Osteoblast (primary cell): ENCODE measurements at places on chromosomes 11 and 22. TPM values are rescaled to one million over a fixed set of nuclear protein-coding genes. Genes with fewer than 3 reads are reported as not detected.

- H3K4me1 ChIP-seq = no peaks in the 10 kb centered on the region
- DNase-seq = no peak
- H3K36me3 ChIP-seq = peaks cover 72% of the 10 kb centered on the region
These were observed 8.8 kb downstream of the TTC38 start for GRCh38 chr22:46276563-46276962.

GRCh38 chr22:33853200-33854097, 66.8 kb downstream of the LARGE1 start:
- H3K4me1 ChIP-seq = peaks cover 15% of the 10 kb centered on the region
- peak overlapping the region; percentile 72 for H3K4me3 ChIP-seq
- DNase-seq = peak; percentile 95
- no peaks in the 10 kb centered on the region for H3K27me3 ChIP-seq

DNA sequence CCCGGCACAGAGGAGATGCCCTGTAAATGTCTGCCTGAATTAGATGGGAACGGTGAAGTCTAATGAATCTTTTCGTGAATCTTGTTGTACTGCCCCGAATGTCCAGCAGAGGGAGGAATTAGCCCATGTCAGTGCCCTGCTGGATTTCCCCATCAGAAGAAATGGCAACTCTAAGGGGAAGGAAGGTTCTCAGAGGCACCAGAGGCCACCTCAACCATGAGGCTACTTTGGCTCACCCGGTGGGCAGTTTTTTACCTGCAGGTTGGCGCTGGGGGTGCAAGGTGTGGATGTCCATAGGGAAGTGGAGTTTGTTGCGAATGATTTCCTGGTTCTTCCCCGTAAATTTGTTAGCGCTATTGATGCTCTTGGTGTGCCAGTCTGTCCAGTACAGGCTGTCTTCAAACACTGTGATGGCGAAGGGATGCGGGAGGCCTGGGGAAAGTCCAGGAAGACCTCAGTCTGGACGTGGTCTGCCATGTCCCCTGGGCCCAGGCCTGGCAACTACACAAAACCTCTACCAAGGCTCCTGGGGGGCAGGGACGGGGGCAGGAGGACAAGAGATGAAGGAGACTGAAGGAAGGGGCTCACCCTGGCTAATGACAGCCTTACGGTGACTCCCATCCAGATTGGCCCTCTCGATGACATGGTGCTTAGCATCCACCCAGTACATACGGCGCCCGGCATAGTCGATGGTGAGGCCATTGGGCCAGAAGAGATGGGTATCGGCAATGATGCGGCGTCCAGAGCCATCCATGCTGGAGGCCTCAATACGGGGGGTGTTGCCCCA, 28.5 kb downstream of the LRP4 start:
- H3K36me3 ChIP-seq = no peaks in the 10 kb centered on the region
- H3K4me3 ChIP-seq = no peak overlapping the region
- DNase-seq = peak; percentile 96

- peak overlapping the region; percentile 59 for H3K4me3 ChIP-seq
- peak; percentile 91 for DNase-seq
- peak overlapping the region; percentile 72 for H3K27ac ChIP-seq
- peaks cover 9% of the 10 kb centered on the region for H3K4me1 ChIP-seq
- peaks cover 36% of the 10 kb centered on the region for H3K36me3 ChIP-seq
These were observed 12.5 kb downstream of the L3MBTL2 start for GRCh38 chr22:41217553-41218157.

GRCh38 chr22:39368461-39368911, 18.7 kb downstream of the SYNGR1 start:
- peak; percentile 39 for DNase-seq
- no peak overlapping the region for H3K4me3 ChIP-seq
- H3K36me3 ChIP-seq = no peaks in the 10 kb centered on the region
- H3K27me3 ChIP-seq = no peaks in the 10 kb centered on the region
- H3K4me1 ChIP-seq = peaks cover 4% of the 10 kb centered on the region

DNA sequence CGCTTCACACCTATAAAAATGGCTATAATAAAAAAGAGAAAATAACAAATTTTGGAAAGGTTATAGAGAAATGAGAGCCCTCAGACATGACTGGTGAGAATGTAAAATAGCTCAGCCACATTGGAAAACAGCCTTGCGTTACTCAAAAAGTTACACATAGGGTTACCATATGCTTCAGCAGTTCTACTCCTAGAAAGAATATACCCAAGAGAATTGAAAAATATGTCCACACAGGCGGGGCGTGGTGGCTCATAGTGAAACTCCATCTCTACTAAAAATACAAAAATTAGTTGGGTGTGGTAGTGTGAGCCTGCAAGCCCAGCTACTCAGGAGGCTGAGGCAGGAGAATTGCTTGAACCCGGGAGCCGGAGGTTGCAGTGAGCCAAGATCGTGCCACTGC, 7.6 kb upstream of the JHY start:
- no peak for DNase-seq
- H3K27me3 ChIP-seq = peaks cover 9% of the 10 kb centered on the region
- H3K4me1 ChIP-seq = no peaks in the 10 kb centered on the region
- no peak overlapping the region for H3K4me3 ChIP-seq

- H3K36me3 ChIP-seq = no peaks in the 10 kb centered on the region
- H3K4me3 ChIP-seq = no peak overlapping the region
- no peak overlapping the region for H3K27ac ChIP-seq
These were observed 91.3 kb upstream of the KCNQ1OT1 start for GRCh38 chr11:2791139-2791520.

- H3K4me1 ChIP-seq = no peaks in the 10 kb centered on the region
- no peak overlapping the region for H3K4me3 ChIP-seq
- H3K27me3 ChIP-seq = no peaks in the 10 kb centered on the region
- no peak for DNase-seq
- H3K36me3 ChIP-seq = no peaks in the 10 kb centered on the region
These were observed 35.9 kb downstream of the MMP27 start for GRCh38 chr11:102669664-102670063.

GRCh38 chr22:27135031-27135981, 477.9 kb downstream of the MIAT start:
- no peak overlapping the region for H3K4me3 ChIP-seq
- peak overlapping the region; percentile 91 for H3K27ac ChIP-seq
- peaks cover 47% of the 10 kb centered on the region for H3K4me1 ChIP-seq
- DNase-seq = peak; percentile 91

DNA sequence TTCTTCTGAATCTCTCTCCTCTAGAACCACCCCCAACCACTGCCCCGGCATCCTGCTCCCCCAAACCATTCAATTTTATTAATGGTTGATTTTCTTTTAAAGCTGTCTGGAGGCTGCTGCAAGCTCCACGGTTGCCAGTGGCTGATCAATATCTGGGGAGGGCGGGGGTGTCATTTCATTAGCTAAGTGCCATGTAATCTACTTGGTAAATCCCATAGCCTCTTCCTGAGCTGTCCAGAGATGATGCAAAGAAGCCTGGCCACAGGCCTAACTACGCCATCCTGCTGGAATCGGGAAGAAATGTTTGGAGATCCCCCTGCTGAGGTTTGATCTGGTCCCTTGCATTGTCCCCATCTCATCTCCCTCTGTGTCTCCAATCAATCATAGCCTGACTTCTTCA, 440.1 kb downstream of the MIAT start:
- no peak overlapping the region for H3K27ac ChIP-seq
- H3K4me1 ChIP-seq = no peaks in the 10 kb centered on the region
- no peaks in the 10 kb centered on the region for H3K36me3 ChIP-seq
- peaks cover 29% of the 10 kb centered on the region for H3K27me3 ChIP-seq
- no peak overlapping the region for H3K4me3 ChIP-seq

DNA sequence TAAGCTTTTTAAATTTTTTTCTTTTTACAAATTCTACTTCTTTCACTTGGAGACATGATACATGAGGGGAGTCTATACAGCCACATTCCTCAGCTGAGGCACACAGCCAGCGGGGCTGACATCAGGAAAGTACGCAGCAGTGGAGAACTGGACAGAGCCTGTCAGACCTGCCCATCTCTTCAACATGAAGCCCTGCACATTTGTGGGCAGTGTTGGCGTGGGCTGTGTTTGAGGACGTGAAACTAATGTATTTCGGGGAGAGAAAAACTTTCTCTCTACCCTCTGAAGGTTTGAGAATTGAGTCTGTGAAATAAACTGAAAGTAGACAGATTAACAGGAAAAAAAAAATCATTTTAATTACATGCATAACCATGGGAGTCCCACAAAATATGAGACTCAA, 84.8 kb upstream of the HTATIP2 start:
- DNase-seq = peak; percentile 2
- H3K4me3 ChIP-seq = no peak overlapping the region
- H3K36me3 ChIP-seq = no peaks in the 10 kb centered on the region
- no peak overlapping the region for H3K27ac ChIP-seq

DNA sequence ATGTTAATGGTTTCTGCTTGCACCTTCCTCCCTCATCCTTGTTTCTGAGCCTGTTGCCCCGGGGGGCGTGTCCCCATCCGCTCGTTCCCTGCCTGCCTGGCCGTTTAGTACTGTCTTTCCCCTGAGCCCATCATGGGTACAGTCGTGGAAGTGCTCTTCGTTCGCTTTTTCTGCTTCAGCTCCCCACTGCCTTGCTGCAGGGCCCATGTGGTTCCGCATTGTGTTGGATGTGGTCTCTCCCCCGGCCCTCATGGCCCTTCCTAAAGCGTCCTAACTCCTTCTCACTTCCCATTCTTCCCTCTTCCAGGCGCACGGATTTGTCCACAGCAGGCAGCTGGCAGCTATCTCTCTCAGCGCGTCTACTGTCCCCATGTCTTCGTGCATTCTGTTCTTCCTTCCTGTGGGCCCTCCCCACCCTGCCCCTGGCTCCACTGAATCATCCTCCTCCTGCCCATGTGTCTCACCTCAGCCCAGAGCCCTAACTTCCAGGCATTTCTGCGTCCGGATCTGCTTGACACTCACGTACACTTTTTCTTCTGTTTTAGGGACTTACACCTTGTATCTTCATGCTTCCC, 98.1 kb downstream of the ZBTB16 start:
- H3K27ac ChIP-seq = no peak overlapping the region
- DNase-seq = peak; percentile 57
- H3K36me3 ChIP-seq = no peaks in the 10 kb centered on the region

DNA sequence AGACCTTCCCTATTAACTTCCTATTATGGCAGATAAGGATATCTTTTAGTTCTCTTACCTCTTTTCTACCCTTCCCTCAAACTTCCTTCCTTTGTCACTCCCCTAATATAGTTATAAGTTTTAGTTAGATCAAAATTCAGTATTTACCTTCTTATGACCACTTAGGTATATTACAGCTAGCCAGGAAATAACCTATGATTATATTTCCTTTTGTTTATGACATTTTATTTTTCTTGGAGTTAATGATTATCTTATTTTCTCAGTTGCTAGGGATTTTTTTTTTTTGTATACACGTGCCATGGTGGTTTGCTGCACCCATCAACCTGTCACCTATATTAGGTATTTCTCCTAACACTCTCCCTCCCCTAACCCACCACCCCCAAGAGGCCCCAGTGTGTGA, 88.2 kb upstream of the ZBED5 start:
- H3K4me1 ChIP-seq = no peaks in the 10 kb centered on the region
- no peak for DNase-seq

TRIM48 gene
- total RNA-seq = not detected in 2 replicates

OR2AT4 gene
- total RNA-seq = not detected in 2 replicates

TSSK2 gene
- total RNA-seq = not detected in 2 replicates

ISX gene
- not detected in 2 replicates for total RNA-seq

AIFM3 gene
- total RNA-seq = 0.59 and 0.72 TPM in 2 replicates
